ENCODE measurements at places on chromosomes 5 and 9.

DNA sequence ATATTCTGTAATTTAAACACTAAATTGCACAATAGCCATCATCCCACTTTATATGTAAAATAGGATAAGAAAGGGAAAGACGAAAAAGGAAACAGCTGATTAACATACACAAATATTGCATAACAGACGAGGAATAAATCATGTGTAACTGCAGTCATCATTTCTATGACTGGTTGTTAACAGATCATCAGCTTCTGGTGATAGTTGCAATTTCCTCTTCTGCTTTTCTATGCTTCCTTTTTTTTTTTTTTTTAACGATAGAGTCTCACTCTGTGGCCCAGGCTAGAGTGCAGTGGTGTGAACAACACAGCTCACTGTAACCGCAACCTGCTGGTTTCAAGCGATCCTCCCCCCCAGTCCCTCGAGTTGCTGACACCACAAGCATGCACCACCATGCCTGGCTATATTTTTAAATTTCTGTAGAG is 22.5 kb upstream of the JAKMIP2 start:
- no peak overlapping the region for H3K27ac ChIP-seq
- no peak overlapping the region for H3K4me3 ChIP-seq
- no peaks in the 10 kb centered on the region for H3K36me3 ChIP-seq

GRCh38 chr9:109600142-109600541 is 102.0 kb upstream of the PTPN3 start:
- H3K27me3 ChIP-seq: peaks cover 9% of the 10 kb centered on the region
- H3K27ac ChIP-seq: no peak overlapping the region
- no peaks in the 10 kb centered on the region for H3K4me1 ChIP-seq
- no peak for DNase-seq

GRCh38 chr9:7085357-7085756 is 327.6 kb downstream of the KDM4C start:
- H3K27me3 ChIP-seq: no peaks in the 10 kb centered on the region
- DNase-seq: no peak
- no peak overlapping the region for H3K4me3 ChIP-seq
- H3K4me1 ChIP-seq: no peaks in the 10 kb centered on the region
- no peak overlapping the region for H3K27ac ChIP-seq

DNA sequence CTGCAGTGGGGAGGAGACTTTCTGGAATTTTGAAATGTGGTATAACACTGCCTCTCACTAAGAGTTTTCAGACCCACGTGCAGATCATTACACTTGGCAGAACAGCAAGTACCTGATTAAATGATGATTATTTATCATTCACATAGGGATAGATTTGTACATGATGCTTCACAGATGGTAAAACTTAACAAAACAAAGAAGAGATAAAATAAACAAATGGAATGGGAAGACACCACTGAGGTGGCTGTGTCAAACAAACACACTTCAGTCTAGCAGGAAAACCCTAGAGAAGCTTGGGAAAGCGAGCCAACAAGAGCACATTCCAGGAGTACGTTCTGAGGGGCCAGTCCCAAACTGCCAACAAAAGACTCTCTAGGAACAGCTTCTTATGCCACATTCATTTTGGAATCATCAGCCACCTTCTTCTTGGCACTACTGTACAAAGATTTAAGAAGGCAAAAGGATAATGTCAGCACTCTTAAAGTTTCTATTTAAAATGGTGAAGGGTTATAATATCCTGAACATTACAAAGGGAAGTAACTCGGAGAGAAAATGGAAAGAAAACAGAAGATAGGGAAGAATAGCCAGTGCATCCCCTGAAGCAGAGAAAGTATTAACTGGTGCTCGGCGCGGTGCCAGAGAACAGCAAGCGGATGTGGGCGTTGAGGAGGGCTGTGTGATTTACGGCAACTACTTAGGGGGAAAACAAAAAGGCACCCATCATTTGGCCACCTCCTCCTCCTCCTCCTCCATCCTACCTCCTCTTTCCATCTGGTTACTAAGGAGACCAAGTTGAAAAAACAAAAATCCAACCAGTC is 1.6 kb downstream of the MED27 start:
- peaks cover 3% of the 10 kb centered on the region for H3K27me3 ChIP-seq
- peaks cover 28% of the 10 kb centered on the region for H3K36me3 ChIP-seq
- peaks cover 35% of the 10 kb centered on the region for H3K4me1 ChIP-seq
- no peak overlapping the region for H3K27ac ChIP-seq
- H3K4me3 ChIP-seq: peak overlapping the region; percentile 99

GRCh38 chr5:149175346-149176105 is 34.2 kb downstream of the ABLIM3 start:
- peaks cover 27% of the 10 kb centered on the region for H3K27me3 ChIP-seq
- no peak overlapping the region for H3K4me3 ChIP-seq
- DNase-seq: no peak
- H3K27ac ChIP-seq: no peak overlapping the region
- no peaks in the 10 kb centered on the region for H3K36me3 ChIP-seq
- no peaks in the 10 kb centered on the region for H3K4me1 ChIP-seq

DNA sequence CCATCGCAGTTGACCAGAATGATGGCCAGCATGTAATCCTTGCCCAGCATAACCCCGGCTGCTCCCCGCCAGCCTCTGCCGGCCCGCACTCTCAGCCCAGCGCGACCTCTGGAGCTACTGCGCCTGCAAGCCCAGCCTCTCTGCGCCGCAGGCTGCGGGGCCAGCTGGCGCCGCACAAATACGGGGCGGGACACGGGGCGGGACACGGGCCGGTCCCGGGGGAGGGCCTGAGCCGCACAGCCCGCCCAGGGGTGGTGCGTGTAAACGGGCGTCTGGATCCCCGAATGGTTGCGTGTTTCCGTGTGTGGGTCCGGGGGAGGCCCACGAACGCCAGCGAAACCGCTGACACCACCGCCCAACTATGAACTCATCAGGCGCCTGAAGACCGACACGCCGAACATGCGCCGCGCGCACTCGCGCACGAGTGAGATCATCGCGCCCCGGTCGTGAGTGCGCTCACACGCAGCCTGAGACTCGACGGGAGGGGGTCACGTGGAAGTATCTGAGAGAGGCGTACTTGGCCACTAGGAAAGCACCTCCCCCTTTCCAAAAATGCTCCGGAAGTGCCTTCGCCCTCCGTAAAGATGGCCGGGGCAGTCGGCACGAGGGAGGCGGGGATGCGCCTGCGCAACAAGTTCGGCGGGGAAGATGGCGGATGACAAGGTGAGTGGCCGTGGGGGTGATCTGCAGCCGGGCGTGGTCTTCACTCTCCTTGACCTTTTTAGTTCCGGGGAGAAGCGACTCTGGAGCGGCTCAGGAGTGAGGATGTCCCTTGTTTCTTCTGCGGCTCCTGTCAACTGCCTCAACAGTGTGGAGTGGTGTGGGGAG is at the start of the genes APBB3 and SLC35A4:
Gene APBB3, minus strand, starts transcription at position 403 of the 828 bp plus-strand sequence. Its CDS starts 353 bp downstream, at position 50.
Gene SLC35A4, plus strand, starts transcription at position 633 of the 828 bp plus-strand sequence. CDS start 2,342 bp downstream, outside the sequence.
- H3K4me3 ChIP-seq: peak within 1 kb of the TSS; percentile 93
- peaks cover 53% of the 10 kb centered on the region for H3K4me1 ChIP-seq
- H3K27ac ChIP-seq: peak within 1 kb of the TSS; percentile 95
- DNase-seq: peak; percentile 99
- peaks cover 37% of the 10 kb centered on the region for H3K36me3 ChIP-seq
- H3K27me3 ChIP-seq: no peaks in the 10 kb centered on the region

DNA sequence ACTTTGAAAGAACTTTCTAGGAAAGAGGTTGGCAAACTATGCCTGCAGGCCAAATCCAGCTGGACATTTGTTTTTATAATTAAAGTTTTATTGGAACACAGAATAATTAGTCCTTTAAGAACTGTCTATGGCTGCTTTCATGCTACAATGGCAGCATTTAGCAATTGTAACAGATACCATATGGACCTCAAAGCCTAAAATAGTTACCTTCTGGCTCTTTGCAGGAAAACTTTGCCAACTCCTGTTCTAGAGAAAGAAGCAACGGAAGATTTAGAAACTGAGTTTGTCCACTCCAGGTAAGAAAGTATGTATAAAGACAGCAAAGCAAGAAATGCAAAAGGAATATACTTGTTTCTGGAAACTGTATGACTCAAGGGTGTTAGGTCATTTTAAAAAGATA is 281.7 kb upstream of the TRPM3 start:
- DNase-seq: no peak
- H3K27ac ChIP-seq: no peak overlapping the region
- H3K27me3 ChIP-seq: no peaks in the 10 kb centered on the region

- H3K27me3 ChIP-seq: no peaks in the 10 kb centered on the region
- DNase-seq: no peak
- no peak overlapping the region for H3K27ac ChIP-seq
Observed at GRCh38 chr5:178548746-178549145, 41.4 kb downstream of the COL23A1 start.
